ENCODE measurements at places on chromosomes 1 and 21. TPM values are rescaled to one million over a fixed set of nuclear protein-coding genes. Genes with fewer than 3 reads are reported as not detected.

DNA sequence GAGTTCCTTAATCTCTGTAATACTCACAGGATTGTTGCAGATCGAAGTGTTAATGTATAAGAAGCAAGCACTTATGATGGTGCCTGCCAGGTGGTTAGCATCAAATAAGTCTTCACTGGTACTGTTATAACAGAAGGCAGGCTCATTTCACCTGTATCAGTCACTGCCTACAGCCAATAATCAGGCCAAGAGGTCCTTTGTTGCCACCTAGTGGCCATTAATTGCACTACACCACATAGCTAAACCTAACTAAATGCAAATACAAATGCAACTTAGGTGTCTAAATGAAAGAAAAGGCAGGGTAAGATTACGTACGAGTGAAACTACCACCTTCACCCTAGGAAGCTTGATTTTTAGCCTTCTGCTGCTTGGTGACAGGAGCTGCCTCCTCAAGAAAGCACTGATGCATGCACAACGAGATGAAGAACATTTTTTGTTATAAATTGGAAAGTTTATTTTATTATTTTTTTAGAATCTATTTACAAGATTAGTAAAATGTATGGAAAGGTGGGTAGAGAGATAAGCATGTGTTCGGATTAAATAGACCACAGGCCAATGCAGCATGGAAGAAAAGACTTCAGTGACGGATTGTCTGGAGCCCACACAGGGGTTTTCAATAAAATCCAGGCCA is 334.8 kb upstream of the CAMK1G start:
- H3K27me3 ChIP-seq: no peaks in the 10 kb centered on the region
- H3K36me3 ChIP-seq: no peaks in the 10 kb centered on the region
- H3K27ac ChIP-seq: no peak overlapping the region
- peaks cover 7% of the 10 kb centered on the region for H3K4me1 ChIP-seq
- DNase-seq: peak; percentile 71
- no peak overlapping the region for H3K4me3 ChIP-seq

- H3K27me3 ChIP-seq: no peaks in the 10 kb centered on the region
- H3K36me3 ChIP-seq: peaks cover 7% of the 10 kb centered on the region
- H3K4me1 ChIP-seq: peaks cover 15% of the 10 kb centered on the region
- no peak for DNase-seq
- H3K4me3 ChIP-seq: no peak overlapping the region
- H3K27ac ChIP-seq: peak overlapping the region; percentile 8
Observed at GRCh38 chr1:94130851-94131595, 10.1 kb upstream of the ABCA4 start.

Gene SYCP1
- total RNA-seq: not detected

DNA sequence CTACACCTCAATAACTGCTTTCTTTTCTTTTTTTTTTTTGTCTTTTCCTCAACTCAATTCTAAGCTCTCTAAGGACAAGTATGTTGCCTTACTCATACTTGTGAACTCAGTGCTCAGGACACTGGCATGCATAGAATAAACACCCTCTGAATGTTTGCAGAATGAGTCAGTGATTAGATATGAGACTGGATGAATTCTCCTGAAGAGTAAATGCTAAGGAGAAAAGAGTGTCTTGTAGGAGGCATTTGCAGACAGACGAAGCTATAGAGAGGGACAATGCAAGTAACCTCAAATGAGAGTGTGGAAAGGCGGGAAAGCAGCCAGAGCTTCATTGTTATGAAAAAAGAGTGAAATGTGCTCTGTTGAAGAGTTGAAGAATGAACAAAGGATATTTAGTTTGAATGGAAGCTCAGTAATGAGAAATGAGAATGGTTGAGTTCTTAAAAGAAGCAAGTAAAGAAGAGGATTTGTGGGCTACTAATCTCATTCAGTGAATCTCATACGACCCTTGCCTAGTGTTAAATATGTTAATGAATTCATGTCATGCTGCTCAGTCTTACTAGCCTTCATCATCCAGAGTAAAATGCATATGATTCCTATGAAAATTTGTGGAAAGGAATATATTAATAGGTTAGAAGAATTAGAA is 166.1 kb upstream of the DPYD start:
- no peak overlapping the region for H3K27ac ChIP-seq
- H3K4me1 ChIP-seq: peaks cover 9% of the 10 kb centered on the region
- H3K27me3 ChIP-seq: no peaks in the 10 kb centered on the region
- H3K36me3 ChIP-seq: no peaks in the 10 kb centered on the region

Measured in neural crest cell (in vitro differentiated cells).